ENCODE measurements at places on chromosomes 2 and 18.

- no peak for DNase-seq
- no peak overlapping the region for H3K4me3 ChIP-seq
- H3K36me3 ChIP-seq: no peaks in the 10 kb centered on the region
- peak overlapping the region; percentile 18 for H3K27ac ChIP-seq
- no peaks in the 10 kb centered on the region for H3K27me3 ChIP-seq
These were observed 13.7 kb downstream of the SESTD1 start for GRCh38 chr2:179250848-179251504.

DNA sequence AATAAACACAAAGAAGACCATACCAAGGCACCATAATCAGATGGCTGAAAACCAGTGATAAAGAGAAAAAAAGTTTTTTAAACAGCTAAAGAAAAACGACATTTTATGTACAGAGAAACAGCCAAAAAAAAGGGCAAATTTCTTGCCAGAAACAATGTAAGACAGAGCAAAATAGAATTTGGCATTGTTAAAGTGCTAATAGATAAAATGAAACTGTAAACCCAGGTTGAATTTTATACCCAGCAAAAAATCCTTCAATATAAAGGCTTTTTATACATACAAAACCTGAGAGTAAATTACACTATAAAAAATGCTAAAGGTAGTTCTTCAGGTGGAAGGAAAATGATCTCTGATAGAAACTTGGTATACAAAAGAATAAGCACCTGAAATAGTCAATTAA, 45.7 kb downstream of the FAM117B start:
- H3K4me3 ChIP-seq: no peak overlapping the region
- H3K4me1 ChIP-seq: no peaks in the 10 kb centered on the region
- no peak overlapping the region for H3K27ac ChIP-seq
- no peaks in the 10 kb centered on the region for H3K36me3 ChIP-seq
- H3K27me3 ChIP-seq: no peaks in the 10 kb centered on the region
- DNase-seq: no peak

GRCh38 chr18:44764863-44765262, 84.2 kb downstream of the SETBP1 start:
- no peaks in the 10 kb centered on the region for H3K27me3 ChIP-seq
- H3K36me3 ChIP-seq: no peaks in the 10 kb centered on the region
- no peak for DNase-seq
- H3K4me3 ChIP-seq: no peak overlapping the region
- no peak overlapping the region for H3K27ac ChIP-seq
- H3K4me1 ChIP-seq: peaks cover 12% of the 10 kb centered on the region

- peaks cover 4% of the 10 kb centered on the region for H3K36me3 ChIP-seq
- H3K27me3 ChIP-seq: no peaks in the 10 kb centered on the region
- peaks cover 43% of the 10 kb centered on the region for H3K4me1 ChIP-seq
These were observed 12.2 kb downstream of the LPIN1 start for GRCh38 chr2:11758647-11759046.

DNA sequence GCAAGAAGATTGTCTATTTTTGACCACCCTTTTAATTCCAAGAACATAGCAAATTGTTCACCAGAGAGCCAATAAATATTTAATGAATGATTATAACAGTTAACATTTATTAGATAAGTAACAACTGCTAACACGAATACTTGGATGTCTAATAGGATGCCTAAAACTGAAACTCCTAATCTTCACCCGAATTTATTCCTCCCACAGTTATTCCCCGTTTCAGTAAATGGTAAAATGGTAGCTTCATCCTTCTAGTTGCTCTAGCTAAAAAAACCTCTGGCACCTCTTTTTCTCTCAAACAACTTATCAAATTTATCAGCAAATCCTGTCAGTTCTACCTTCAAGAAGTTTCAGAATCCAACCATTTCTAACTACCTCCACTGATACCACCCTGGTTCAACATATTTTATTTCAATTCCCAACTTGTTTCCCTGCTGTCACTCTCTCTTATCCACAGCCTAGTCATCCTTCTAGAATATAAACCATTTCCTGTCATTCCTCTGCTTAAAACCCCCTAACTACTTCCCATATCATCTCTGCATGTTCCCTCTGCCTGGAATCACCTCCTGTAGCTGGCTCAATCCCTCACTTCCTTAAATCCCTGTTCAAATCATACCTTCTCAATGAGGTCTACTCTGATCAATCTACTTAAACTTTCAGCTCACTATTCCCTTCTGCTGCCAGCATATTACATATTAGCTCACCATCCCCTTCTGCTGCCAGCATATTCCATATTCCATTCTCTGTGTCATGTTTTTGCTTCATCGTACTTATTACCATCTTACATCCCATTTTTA, 93.8 kb downstream of the ROCK2 start:
- H3K27ac ChIP-seq: no peak overlapping the region
- peaks cover 4% of the 10 kb centered on the region for H3K36me3 ChIP-seq
- DNase-seq: no peak
- no peak overlapping the region for H3K4me3 ChIP-seq
- no peaks in the 10 kb centered on the region for H3K4me1 ChIP-seq
- H3K27me3 ChIP-seq: no peaks in the 10 kb centered on the region

- peaks cover 2% of the 10 kb centered on the region for H3K27me3 ChIP-seq
- no peaks in the 10 kb centered on the region for H3K4me1 ChIP-seq
- DNase-seq: no peak
These were observed 103.6 kb upstream of the SERPINE2 start for GRCh38 chr2:224142397-224143312.

DNA sequence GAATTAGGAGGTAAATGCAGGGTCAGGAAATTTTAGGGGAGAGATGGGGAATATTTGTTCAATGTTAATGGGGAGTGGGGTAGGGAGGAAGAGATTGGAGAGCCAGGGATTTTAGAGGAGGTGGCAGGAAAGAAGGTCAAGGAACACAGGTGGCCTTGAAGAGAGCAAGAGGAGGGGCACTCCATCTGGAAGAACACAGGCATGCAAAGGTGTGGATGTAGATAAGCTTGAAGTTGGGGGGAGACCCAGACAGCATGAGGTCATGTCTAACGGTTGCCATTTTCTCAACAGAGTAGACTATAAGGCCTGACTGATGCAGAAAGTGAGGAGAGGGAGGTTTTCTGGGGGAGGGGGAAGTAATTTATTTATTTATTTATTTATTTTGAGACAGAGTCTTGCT, 77.5 kb downstream of the MAIP1 start:
- H3K4me1 ChIP-seq: no peaks in the 10 kb centered on the region
- H3K27ac ChIP-seq: no peak overlapping the region
- H3K27me3 ChIP-seq: no peaks in the 10 kb centered on the region
- H3K36me3 ChIP-seq: no peaks in the 10 kb centered on the region

Data from natural killer cell (primary cell).